ENCODE measurements at places on chromosomes 12 and 14.

DNA sequence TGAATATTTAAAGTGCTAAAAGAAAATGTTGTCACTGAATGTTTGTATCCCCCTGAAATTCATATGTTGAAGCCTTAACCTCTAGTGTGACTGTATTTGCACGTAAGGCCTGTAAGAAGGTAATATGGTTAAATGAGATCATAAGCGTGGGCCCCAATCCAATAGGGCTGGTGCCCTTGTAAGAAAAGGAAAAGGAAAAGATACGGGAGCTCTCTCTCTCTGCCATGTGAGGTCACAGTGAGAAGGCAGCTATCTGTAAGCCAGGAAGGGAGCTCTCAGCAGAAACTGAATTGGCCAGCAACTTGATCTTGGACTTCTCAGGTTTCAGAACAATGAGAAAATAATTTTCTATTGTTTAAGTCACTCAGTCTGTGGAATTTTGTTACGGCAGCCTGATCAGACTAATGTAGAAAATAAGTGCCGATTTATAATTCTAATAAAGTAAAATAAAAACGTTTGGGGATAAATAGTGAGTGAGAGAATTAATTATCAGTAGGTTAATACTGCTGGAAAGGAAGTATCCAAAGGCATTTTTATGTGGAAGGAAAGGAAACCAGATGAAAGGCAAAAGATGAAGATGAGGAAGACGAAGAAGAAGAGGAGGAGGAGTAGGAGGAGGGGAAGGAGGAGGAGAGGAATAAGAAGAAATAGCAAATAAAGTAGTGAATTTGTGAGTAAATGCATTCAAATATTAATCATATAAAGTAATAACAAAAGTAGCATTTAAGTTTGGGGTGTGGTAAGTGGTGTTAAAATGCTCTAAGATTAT is 188.5 kb upstream of the KRR1 start:
- DNase-seq: no peak

GRCh38 chr12:50922820-50923219 is 29.5 kb upstream of the HIGD1C start:
- no peak for DNase-seq

DNA sequence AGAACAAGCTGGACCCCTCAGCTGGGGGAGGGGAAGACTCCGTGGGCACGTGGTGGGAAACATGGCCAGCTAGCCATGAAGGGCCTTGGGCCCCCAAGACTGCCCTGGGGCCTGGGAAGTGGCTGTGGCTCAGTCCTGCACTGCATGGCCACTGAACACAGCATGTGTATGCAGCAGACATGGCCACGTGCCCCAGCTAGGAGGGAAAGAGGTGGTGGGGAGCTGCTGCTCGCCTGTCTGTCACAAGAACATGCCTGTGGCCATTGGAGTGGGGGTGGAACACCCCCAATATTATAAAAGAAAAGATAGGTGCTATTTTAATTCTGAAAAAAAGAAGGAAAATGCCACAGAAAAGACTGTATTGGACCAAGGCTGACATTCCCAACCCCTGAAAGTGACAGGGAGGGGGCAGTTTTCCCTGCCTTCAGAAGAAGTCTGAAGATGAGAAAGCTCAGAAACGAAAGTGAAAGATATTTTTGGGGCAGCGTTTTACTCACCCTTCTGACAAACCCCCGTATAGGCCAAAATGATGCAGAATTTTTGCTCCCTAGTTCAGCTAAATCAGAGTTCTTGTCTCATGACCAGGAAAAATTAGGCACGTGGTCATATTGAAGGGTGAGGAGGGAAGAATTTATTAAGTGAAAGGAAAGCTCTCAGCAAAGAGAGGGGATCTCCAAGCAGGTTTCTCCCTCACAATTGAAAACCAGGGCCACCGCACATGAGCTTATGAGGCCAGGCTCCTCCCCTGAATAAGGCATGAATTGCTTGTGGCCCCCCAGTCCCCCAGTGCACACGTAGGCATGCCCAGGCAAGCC is 35.2 kb upstream of the PCNX1 start:
- DNase-seq: no peak

DNA sequence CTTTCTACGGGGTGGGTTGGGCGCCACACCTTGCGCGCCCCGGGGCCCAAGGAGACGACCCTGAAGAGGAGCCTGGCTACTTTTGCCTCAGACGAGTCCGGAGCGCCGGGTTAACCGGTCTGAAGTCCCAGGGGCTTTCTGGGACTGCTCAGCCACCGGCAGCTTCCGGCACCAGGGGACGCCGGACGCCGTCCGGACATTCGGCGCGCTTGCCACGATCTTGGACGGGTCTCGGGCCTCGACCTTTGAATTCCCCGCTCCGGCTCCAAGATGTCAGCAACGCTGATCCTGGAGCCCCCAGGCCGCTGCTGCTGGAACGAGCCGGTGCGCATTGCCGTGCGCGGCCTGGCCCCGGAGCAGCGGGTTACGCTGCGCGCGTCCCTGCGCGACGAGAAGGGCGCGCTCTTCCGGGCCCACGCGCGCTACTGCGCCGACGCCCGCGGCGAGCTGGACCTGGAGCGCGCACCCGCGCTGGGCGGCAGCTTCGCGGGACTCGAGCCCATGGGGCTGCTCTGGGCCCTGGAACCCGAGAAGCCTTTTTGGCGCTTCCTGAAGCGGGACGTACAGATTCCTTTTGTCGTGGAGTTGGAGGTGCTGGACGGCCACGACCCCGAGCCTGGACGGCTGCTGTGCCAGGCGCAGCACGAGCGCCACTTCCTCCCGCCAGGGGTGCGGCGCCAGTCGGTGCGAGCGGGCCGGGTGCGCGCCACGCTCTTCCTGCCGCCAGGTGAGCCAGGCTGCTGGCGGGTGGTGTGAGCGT is at the start of gene ACOT4:
Gene ACOT4 (plus strand): TSS at position 184 of the 760 bp plus-strand sequence. CDS start 87 bp downstream, at position 271.
- DNase-seq: no peak

DNA sequence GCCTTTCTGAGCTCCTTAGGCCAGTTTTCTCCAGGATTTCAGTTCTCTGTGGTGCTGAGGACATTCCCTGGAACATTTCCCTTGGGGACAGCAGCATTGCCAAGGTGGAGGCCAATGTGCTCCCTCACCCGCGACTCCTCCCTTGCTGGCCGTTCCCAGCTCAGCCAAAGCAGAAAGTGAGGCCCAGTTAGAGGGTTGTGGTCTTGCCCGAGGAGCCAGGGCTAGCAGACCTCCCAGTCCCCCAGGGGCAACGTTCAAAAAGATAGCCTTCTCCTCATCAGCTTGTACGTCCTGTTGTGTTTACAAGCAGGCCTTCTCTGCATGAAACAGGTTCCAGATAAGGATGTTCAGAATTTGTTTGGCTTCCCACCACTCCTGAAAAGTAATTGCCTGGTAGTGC is 78.4 kb downstream of the SSPN start:
- DNase-seq: no peak

DNA sequence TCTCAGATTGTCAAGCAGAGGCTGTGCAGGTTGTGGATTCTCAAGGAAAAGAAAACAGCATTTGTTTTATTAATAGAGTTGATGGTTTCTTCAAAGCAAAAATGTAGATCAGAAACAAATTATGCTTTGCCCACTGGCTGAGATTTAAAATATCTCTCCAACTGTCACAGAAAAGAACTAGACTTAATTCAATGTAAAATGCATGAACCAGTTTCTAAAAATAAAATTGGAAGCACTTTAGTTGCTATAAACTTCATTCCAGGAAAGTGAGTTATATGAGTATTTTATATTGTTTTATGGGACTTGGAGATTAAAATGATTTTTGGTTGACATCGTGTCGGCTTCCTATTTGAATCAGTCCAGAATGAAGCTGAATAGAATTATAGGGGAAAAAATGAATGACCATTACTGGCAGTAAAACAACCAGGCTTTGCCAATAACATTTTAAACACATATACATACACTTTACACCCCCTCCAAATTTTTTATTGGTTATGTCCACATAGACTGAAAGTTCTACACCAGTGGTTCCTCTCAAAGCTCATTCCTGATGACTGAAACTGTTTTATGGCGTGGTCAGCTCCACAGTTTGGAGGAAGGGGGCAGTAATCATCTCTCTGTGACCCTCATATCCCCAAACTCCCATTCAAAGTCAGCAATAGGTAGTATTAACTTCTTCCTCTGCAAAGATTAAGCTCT is 55.5 kb upstream of the DAAM1 start:
- DNase-seq: no peak

DNA sequence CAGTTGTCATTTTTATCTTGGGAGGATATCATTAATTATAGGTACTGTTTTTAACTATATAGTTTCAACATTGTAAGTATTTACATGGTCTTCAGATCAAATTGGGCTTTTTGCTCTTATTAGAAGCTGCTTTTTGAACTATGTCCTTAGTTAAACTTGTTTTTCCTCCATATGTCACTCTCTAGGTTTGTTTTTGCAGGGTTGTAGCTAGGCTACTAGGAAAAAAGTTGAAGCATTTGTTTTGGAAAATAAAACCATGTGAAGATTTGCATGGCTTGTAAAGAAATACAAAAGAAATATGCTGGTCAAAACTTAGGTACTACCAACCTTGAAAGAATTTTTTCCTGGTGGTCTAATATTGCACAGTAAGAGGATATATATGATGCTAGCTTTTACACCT is 3.4 kb downstream of the ARID2 start:
- no peak for DNase-seq

- no peak for DNase-seq
These were observed 27.8 kb downstream of the CACNA1C start for GRCh38 chr12:2080604-2081003.

DNA sequence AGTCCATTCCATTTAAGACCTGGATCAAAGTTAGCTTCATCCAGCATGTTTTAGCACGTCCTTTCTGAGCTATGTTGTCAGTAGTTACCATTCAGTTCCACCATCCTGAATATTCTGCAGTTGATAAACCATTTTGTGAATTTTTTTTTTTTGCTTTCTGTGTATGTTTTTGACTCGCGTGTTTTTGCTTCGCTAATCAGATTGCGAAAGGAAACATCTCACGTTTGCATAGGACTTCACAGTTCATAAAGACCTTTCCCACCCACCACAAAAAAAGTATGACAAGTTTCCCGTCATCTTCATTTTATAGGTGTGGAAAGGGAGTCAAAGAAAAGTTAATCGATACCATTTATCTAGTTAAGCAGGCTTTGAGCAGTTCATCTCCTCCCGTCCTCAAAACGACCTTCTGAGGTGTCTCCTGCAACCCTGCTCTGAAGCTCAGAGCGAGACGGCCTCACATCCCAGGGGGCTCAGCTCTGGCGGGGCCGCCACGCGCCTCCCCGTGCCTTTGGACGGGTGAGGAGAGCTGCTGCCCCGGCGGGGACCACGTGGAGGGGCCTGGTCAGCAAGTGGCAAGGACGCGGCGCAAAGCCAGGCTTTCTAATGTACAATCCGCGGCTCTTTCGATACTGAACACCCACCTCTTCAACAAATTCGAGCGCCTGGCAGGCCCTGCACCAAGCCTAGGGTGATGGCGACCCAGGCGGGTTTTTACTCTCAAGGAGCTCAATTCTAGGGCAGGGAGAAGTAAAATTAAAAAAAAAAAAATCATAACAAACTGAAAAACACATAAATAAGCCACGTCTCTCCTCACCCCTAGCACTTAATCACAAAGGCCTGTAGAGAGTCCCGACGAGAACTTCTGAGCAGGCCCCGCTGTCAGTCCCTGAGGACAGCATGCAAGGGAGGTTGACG is 988 bp upstream of the TMEM263 start:
- DNase-seq: no peak

GRCh38 chr14:44979273-44979672 is 17.3 kb downstream of the TOGARAM1 start:
- DNase-seq: no peak

- no peak for DNase-seq
These were observed 4.4 kb downstream of the GPR19 start for GRCh38 chr12:12691549-12691948.

DNA sequence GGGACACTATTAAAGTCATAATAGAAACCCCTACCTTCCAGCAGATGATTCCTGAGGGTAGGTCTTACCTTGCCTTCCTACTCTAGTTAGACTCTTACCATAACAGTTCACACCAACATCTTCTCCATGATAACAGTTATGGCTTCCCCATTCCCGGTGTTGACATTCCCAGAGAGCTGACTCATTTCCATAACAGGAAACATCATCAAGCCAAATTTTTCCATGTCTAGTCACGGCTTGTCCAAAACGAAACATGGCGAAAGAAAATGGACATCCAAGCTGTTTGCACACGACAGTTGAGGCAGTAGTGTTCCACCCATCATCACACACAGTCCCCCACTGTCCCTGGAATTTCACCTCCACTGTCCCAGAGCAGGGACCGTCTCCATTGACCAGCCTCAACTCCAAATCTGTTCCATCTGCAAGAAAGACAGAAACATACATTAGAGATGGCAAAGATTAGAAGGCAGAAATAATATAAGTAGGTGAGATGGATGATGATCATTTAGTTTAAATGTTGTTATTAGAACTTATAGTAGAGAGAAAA is 10.6 kb downstream of the CD163L1 start:
- no peak for DNase-seq

DNA sequence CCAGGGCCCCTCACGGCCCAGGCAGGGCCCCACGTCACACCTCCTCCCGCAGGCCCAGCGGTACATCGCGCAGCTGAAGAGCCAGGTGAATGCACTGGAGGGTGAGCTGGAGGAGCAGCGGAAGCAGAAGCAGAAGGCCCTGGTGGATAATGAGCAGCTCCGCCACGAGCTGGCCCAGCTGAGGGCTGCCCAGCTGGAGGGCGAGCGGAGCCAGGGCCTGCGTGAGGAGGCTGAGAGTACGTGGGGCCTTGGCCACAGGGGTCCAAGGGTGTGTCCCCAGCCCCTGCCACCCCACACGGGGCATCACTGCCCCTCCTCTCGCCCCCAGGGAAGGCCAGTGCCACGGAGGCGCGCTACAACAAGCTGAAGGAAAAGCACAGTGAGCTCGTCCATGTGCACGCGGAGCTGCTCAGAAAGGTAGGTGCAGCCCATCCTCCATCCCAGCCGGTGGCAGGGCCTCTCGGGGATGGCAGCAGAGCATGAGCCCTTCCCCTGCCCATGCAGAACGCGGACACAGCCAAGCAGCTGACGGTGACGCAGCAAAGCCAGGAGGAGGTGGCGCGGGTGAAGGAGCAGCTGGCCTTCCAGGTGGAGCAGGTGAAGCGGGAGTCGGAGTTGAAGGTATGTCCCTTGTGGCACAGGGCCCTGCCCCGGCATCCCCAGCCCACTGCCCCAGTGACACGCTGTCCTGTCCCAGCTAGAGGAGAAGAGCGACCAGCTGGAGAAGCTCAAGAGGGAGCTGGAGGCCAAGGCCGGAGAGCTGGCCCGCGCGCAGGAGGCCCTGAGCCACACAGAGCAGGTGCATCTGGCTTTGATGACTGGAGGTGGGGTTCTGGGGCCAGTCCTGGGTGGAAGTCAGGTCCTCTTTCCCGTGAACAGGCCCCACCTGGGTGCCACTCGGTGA is 20.9 kb downstream of the HIP1R start:
- DNase-seq: no peak

DNA sequence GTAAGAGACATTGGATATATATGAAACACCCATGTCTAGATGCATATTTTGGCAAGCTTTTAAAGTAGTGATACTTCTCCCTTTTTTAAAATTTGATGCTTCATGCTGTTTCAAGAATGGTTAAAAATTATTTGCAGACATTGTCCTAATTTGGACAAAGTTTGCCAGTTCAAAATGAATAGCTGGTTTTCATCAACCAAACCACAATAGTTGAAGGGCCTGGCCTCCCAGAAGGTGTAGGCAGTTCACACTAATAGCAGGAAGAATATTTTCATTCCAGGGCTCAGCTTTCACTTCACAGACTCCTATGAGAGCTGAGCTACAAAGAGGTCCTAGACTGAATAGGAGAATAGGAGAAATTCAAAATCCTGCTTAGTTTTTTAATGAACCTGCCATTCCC is 78.7 kb downstream of the STXBP6 start:
- no peak for DNase-seq

All from hippocampal formation (tissue), 2 donors.